ENCODE measurements at places on chromosomes 12 and 14.
A peak's percentile ranks its signal among the peaks of the same experiment; 100 is the strongest.

- no peak for DNase-seq
Measured at GRCh38 chr14:84704601-84705000, 825.3 kb upstream of the FLRT2 start.

- DNase-seq: peak; percentile 34
Measured at GRCh38 chr14:52299692-52300278, 14.3 kb upstream of the PTGER2 start.

DNA sequence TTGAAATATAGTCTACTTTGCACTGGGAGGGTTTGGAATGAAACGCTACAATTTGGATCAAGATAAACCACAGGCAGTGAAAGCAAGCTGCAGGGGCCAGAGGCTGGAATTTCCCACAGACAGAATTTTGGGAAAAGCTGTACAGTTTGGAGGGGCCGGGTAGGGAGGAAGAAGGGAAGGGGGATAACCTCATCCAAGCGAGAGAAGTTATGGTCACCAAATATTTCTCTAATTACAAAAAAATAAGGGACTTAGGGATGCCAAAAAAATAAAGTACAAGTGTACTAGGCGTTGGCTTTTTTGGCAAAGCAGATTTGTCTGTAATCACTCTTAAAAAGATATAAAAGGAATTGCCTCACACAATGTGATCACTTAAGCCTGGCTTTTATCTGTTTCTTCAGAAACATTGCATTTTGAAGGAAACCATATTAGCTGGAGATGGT, 31.2 kb upstream of the ADGRD1 start:
- no peak for DNase-seq

GRCh38 chr12:51823875-51824565, 24.5 kb downstream of the FIGNL2 start:
- DNase-seq: peak; percentile 3

GRCh38 chr12:9034095-9034494, 44.7 kb downstream of the KLRG1 start:
- no peak for DNase-seq

All from hematopoietic multipotent progenitor cell treated with erythropoietin and hydrocortisone succinate and interleukin-3 and kit ligand, for 15 days (in vitro differentiated cells).